Right kidney (tissue), 9 donors: ENCODE measurements at places on chromosomes 11 and 22.

DNA sequence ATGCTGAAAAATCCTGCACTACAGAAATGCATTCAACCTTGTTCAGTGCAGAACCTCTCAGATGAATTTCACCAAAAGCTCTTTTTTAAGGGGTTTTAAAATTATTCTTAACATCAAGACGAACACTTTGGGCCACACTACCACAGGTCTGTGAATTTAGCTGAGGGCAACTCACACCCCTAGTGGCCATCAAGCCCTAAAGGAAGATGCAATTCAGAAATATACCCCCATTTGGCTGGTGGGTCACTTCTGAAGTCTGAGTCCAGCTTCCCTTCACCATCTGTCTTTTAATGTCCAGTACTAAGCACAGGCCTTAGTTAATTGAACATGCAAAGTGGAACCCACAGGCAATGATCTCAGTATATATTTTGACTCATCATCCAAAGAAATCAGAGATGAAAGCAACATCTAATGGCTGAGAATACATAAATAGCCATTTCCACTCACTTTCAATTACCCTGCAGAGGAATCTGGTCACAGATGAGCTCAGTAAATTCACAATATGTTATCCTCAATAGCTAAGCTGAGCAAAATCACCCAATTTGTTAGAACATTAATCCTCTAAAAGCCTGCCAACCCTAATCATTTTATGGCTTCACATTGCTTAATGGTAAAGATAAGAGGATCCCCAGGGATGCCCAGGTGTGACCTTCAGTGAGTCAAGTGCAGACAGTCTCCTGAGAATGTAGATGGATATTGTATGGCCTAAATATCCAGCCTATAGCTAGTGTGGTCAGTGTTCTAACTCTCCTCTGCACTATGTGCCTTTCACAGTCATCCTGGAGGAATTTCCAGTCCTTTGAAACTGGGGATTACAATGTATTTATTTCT is 50.3 kb downstream of the FAM76B start:
- DNase-seq, result no peak

DNA sequence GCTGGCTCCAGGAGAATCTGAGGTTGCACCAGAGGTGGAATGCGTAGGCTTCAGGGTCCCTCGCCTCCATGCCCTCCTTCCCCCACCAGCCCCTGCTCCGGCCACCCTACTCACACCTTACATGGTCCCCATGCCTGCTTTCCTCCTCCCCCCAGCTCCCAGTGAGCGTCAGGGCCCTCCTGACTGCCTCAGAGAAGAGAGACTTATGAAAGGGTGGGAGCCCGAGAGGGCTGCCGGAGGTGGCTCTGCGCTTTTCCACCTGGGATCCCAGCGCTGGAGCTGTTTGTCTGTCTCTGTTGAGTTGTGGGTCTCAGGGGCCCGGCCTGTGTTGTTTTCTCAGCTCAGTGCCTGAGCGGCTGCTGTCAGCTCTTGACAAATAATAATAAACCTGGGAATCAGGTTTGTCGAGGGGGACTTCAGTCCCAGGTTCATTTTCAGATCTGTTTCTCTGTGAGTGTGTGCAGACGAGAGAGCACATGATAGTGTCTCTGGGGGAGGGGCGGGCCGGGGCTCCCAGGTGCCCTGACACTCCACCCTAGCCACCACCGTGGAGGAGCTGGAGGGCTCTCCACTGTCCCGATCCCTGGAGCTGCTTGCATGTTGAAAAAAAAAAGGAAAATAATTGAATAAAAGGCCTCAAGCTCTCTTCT is 153.7 kb downstream of the FEZ1 start:
- DNase-seq, result no peak

DNA sequence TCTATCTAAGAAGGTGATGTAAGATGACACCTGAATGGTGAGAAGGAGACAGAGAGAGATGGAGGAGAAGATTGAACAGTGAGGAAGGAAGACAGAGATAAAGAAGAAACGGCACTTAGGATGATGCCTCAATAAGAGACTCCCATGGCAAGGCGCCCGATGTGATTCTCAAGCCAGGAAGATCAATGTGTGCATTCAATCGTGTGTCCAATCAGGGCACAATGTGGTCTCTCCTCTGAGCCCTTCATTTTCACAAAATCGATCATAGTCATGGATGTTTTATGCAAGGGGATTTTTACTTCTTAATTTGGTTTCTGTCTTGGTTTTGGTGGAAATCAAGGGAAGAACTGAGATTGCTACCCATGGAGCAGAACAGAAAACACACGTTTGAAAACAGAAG is 19.9 kb upstream of the TMPRSS13 start:
- no peak for DNase-seq

DNA sequence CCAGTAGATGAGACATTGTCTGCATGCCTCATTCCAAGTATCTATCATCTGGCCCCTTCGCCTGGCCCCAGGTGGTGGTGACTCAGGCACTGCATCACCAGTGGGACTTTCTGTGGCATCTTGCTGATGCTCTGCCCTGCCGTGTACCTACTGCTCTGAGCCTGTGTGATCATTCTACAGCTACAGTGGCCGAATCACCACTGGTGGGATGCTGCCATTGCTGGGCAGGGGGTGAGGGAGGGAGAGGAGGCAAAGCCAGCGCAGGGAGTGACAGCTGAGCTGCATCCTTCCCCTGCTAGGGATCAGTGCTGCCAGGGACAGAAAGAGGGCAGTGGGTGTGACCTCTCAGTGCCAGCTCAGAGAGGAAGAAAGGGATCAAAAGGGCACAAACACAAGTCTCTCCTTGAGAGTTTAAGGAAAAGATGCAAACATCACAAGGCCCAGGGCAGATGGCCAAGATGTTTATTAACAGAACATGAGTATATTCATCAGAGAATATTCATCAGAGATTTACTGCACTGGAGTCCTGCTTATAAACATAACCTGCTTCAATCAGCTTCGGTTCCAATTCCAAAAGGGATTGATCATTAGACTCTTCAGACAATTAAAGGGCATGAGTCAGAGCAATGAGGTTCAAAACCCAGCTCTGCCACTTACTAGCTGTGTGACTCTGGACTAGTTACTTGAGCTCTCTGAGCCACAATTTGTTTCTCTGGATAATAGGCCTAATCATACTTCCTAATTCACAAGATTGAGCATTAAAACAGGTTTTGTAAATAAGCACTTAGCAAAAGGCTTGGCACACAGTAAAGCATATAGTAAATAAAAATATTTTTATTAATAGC is 109.8 kb downstream of the NAT10 start:
- DNase-seq, result no peak

DNA sequence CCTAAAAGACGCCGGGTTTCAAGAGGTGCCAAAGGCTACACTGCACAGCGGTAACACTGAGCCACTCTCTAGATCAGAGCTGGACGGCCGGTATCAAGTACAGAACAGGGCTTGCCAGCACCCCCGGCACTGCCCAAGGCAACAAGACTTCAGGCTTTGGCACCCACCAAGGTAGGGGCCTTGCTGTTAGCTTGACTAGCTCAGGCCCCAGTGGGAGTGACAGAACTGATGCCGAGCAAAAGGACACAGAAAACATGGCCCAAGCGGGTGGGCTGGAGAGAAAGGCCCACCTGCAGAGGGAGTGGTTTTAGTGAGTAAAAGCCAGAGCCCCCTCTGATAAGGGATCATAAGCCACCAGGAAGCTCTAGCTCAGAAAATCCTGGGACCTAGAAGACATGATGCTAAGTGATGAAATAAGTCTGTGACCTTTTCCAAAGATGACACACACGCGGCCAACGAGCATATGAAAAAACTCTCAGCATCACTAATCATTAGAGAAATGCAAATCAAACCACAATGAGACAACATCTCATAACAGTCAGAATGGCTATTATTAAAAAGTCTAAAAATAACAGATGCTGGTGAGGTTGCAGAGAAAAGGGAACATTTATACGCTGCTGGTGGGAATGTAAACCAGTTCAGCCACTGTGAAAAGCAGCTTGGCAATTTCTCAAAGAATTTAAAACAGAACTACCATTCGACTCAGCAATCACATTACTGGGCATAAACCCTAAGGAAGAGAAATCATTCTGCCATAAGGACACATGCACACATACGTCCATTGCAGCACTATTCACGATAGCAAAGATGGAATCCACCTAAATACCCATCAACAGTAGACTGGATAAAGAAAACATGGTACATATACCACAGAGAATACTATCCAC is 12.9 kb downstream of the EHD1 start:
- DNase-seq, result no peak

DNA sequence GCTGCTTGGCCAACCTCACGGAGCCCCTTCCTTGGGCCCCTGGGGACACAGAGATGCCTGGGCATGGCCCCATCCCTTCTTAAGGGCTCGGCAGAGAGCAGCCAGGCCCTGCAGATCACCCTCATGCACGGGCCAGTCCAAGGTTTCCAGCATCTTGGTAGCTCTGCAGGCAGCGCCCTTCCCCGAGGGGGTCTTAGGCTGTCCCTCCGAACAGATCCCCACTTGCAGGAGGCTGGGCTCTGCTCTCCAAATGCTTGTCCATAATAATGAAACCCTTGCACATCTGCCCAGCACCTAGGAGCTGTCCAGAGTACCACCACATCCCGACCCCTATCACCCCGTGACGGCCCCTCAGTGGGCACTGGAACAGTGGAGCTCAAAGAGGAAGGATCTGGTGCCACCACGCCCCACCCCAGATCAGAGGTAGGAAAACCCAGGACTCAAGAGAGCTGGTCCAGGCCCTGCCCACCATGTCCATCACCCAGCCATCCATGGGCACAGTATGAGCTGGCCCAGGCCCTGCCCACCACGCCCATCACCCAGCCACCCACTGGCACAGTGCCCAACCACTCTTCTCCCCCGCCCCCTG is 92.5 kb upstream of the PRR5 start:
- no peak for DNase-seq

DNA sequence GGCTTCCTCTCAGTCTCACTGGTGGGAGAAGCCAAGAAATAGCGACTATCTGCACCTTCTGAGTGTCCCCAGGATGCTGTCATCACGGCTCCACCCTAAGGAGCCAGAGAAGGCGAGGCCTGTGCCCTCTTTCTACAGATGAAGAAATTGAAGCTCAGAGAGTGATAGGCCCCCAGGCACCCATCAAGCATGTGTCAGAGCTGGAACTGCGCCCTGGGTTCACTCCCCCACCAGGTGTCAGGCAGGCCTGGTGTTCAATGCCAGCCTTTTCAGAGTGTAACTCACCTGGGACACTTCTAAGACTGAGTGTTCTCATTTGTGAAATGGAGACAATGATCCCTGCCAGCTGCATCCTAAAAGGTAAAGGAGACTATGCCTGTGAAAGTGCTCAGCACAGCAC is 127.3 kb upstream of the SEZ6L start:
- no peak for DNase-seq

DNA sequence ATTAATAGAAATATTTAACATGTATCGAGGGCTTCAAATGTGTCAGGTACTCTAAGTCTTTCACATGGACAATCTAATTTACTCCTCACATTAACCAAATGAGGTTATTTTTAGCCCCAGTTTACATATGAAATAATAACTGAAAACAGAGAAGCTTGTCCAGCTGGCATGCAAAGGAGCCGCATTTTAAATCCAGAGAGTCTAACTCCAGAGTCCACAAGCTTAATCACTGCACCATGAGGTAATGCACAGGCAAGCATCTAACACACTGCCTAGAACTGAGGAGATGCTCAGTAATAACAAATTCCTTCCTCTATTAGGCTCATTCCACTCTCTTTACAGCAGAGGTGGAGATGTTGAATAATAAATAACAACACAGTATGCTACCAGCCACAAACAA is 165.7 kb upstream of the GUCY1A2 start:
- DNase-seq, result no peak

GRCh38 chr11:72621008-72621610 is 53.1 kb downstream of the PDE2A start:
- no peak for DNase-seq

DNA sequence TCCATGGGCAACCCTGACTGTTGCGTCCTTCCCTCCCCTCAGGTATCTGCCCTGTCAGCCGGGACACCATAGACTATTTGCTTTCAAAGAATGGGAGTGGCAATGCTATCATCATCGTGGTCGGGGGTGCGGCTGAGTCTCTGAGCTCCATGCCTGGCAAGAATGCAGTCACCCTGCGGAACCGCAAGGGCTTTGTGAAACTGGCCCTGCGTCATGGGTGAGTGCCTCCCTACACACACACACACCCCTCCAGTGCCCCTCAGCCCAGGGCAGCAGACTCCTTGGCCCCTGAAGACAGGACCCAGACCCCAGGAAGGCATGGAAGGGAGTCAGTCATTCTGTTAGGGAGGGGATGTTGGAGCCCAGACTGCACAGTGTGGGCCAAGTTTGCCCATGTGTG is 17.9 kb upstream of the UVRAG start:
- DNase-seq, result no peak

GRCh38 chr11:82995754-82996398 is 75.8 kb downstream of the RAB30 start:
- DNase-seq, result no peak

DNA sequence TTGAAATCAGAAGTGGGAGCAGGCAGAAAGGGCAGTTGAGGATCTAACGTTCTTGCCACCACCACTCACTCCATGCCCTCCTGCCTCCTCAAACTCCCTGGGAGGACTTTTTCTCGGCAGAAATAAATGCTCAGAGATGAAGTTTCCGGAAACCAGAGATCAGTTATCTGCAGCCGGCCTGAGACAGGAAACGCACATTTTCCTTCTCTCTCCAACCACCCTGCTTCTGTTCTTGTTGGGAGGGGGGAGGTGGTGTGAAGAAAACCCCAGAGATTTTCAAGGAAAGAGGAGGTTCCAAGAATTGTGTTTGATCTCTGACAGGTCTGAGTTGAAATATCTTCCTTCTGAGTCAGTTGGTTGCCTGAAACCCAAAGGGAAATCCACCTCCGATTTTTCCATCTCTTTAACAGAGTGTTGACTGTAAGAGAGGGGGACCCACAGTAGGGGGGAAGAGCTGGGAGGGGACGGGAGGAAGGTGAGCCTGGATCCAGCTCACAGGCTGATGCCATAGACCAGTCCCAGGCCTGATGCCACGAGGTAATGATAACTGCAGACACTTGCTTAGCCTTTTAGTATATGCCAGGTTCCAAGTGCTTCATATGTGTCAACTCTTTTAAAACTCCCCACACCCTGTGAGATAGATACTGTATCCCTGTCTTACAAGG is 100.8 kb downstream of the TRAF6 start:
- DNase-seq, result no peak

DNA sequence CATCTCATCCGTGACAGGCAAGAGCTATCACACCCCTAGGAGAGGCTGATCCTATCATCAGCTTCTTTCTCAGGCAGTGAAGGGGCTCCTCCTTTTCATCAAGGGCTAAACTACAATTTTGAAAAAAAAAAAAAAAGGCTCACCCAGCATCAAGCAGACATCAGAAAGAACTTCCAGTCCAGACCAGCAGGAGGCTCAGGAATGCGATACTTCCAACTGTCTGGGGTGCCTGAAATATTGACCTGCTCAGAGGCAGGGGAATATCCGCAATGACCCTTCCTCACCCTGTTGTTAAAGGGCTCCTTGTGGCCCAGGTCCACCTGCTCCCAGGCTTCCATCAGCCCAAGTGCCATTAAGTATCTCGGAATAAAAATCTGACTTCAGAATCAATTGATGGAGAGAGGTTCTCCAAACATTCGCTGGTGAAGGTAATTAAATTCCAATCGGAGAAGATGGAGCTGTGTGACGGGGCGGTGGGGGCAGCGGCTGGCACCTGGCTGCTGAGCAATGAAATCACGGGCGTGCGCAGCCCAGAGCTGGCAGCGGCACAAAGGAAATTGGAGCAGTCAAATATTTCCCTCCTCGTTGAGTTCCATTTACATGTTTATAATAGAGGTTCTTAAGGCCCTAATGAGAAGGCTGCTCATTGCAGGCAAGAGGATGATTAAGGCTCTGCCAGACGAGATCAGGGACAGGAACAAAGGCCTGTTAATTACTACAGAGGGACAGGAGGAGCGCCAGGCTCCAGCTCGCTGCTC is 69.0 kb upstream of the THY1 start:
- no peak for DNase-seq
